ENCODE measurements at places on chromosomes 12 and 14. TPM values are rescaled to one million over a fixed set of nuclear protein-coding genes. Genes with fewer than 3 reads are reported as not detected.

CLEC4C gene
- not detected for total RNA-seq

CCDC196 gene
- not detected for total RNA-seq

OSGEP gene
- total RNA-seq: 56.2 TPM

MYL6B gene
- total RNA-seq: 61.9 TPM

AP5M1 gene
- 46.2 TPM for total RNA-seq

CFAP54 gene
- 0.25 TPM for total RNA-seq

KRT72 gene
- 1.6 TPM for total RNA-seq

RNU4-1 gene
- 2,820 TPM for total RNA-seq

GALNT8 gene
- 1.1 TPM for total RNA-seq

BDKRB1 gene
- not detected for total RNA-seq

CCND2 gene
- total RNA-seq: 821 TPM

CELA1 gene
- total RNA-seq: not detected

TMEM63C gene
- 0.80 TPM for total RNA-seq

ACSM4 gene
- total RNA-seq: not detected

RASAL1 gene
- not detected for total RNA-seq

KLHL33 gene
- total RNA-seq: not detected

CLEC6A gene
- total RNA-seq: not detected

TCL1B gene
- not detected for total RNA-seq

EEA1 gene
- 13.7 TPM for total RNA-seq

ESRRB gene
- 0.32 TPM for total RNA-seq

TPH2 gene
- not detected for total RNA-seq

SDR9C7 gene
- total RNA-seq: not detected

STYK1 gene
- 0.96 TPM for total RNA-seq

CRIP2 gene
- 0.78 TPM for total RNA-seq

GALNT9 gene
- total RNA-seq: not detected

All from T-helper 1 cell treated with Interleukin-12 subunit alpha and Interleukin-12 subunit beta and Interleukin-4 antibody, amounts not matched to agents 30 ng/mL and 1 ng/mL, for 36 hours (primary cell).